EH (cell line): ENCODE measurements at places on chromosomes 12 and 14.

DNA sequence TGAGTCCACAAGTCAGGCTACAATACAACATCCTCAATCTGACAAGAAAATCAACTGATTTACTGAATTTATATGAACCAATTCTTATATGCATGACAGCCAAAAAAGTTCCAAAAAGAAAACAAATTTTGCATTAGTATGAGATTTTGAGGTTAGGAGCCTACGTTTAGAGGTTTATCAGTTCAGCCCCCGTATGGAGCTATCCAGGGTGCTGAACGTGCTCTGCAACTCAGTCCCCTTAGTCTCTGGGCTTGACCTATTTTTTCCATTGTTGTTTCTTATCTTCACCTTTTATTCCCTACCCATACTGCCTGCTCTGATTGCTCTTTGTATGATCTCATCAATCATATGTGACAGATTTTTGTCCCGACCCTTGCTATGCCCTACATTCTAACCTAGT, 693.0 kb downstream of the NRXN3 start:
- peak; percentile 55 for DNase-seq

GRCh38 chr12:16062611-16063010, 151.5 kb downstream of the DERA start:
- DNase-seq, result no peak

- DNase-seq, result no peak
Observed at GRCh38 chr12:53798575-53798974, 46.8 kb upstream of the CISTR start.

DNA sequence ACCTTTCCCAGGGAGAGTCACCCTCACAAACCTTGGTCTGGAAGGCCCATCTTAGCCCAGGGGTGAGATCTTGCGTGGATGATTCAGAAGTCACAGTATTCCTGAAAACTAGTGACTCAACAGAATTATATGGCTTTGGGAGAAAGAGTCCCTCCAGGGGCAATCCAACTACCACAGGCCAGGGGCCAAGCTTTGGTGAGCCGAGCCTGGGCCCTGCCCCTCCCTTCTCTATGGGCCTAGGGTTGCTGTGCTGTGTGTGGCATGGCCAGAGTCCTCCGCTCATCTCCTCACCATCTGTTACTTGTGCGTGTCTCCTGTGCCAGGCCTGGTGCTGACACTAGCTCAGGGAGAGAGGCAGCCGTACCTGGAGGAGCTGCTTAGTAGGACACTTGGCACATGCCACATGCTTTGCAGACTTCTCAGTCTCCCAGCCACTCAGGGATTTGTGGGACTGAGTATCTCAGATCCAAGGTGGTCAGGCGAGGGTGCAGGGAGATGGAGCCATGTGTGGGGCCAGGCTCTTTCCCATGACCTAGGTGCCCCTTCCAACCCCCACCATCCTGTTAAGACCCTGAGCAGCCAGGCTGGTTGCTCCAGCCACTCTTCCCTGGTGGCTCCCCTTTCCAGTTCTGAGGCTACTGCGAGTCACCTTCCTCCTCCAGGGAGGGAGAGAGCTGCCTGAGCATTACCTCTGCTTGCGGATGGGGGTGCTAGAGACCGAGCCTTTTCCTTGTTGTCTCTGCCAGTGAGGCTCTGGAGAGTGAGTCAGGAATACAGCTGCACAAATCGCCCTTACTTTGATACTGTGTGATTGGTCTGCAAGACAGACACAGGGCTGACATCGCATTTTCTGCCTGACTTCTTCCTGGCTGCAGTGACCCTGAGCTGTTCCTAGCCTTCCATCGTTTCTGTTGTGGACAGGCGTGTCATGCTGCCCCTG, 94.1 kb downstream of the SLC25A47 start:
- DNase-seq, result peak; percentile 94

- peak; percentile 41 for DNase-seq
Observed at GRCh38 chr12:15527201-15528080, 205.1 kb downstream of the PTPRO start.

DNA sequence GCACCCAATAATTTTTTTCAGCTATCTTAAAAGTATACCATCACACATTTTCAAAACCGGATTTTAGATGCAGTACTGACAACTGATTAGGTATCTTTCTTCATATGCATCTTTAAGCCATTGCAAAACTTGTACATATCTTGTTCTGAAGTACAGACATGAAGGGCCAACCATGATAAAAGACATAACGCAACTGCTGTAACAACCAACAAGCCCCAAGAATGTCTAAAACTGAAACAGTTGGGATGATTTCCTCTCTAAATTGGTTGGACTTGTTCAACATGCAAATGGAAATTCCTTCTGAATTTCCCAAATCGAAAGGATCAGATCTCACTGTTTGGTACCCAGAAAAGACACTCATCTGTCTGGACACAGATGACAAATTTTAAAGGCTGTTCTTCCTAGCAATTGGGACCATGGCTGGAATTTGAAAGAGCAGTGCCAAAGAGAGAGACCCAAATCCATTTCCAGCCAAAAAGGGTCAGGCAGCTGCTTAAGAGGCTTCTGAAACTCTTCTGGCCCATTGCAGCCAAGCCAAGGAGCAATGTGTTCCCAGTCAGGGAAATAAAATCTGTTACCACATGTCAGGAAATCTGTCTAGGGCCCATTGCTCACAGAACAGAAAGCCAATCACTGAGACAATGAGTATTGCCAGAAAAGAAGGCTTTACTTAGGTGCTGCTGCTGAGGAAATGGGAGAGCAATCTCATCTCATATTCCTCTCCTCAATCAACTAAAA, 1122.4 kb upstream of the USP15 start:
- DNase-seq, result no peak

GRCh38 chr12:101782273-101782731, 43.0 kb upstream of the SYCP3 start:
- DNase-seq, result peak; percentile 53

GRCh38 chr12:130127532-130127911, 34.7 kb upstream of the FZD10 start:
- DNase-seq, result no peak

- no peak for DNase-seq
Observed at GRCh38 chr14:87443039-87443438, 549.9 kb downstream of the GALC start.

GRCh38 chr12:32024884-32025592, 65.8 kb downstream of the RESF1 start:
- no peak for DNase-seq

DNA sequence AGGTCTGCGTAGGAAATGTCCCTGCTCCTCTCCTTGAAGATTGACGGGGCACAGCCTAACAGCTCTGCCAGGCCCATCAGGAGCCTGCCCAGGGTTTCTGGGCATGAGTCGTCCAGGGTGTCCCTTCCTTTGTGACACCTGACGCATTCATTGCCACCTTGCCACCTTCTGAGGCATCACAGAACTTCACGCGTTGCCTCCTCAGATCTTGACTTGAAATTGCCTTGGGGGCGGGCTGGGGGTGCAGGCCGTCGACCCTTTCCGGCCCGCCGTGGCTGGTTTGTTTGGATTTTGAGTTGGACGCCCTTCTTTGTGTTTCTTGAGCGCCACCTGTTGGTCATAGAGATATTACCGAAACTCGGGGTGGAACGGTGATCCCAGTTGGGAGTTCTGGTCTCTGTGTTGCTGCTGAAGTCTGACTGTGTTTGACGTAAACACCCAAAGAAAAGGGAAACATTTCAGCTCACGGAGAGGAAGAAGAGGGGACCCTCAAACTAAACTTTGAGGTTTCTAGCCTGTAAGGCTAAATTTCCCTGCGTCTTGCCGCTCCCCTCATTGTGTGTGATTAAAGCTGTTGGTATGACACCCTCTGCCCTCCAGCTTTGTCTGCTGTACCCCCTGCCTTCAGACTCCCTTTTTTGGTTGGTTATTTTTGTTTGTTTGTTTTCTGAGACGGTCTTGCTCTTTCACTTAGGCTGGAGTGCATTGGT, 44.6 kb downstream of the MLXIP start:
- DNase-seq, result peak; percentile 73

DNA sequence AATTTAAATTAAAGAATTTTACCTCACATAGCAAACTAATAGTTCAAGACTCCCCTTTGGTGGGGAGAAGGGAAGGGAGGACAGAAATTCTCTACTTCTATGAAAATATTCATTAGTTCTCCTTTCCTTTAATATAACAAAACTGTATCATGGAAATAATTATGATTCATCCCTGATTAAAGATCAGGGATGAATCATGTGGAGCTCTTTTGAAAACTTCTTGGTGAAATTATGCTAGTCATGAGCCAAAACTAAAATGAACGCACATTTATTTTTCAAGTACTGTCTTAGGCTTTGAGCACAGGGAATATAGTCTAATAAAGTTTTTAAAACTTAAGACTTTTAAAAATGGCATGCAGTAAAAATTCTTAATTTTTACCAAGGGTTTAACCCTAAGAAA, 17.1 kb downstream of the TMBIM4 start:
- DNase-seq, result peak; percentile 46

DNA sequence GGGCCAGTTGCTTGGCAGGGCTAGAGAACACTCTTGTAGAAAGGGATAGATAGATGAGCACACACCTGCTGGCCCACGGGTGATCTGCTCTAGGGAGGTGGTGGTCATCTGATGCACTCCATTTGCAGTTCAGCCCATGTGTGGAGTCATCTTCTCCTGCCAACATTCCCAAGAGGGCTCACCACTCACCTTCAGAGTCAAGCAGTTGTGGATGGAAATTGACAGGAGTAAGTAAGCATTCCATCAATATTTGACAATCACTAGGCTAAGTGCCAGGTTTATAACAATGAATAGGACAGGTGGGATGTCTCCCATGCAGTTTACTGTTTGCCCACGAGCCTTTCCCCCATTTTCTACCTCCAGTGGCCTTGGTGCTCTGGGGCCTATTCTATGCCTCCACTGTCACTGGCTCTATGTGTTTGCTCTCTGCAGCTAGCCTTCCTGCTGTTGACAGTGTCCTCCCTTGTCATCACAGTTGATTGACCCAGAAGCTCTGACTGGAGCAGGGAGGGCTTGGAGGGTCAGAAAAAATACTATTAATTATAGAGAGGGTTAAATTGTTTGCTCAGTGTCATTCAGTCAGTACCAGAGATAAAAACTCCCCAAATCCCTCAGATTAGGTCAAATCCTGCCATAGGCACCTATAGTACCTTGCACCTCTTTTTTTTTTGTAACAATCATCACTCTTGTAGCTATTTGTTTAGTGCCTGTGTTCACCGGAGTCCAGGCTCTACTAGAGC, 134.6 kb upstream of the PZP start:
- DNase-seq, result no peak

- no peak for DNase-seq
Observed at GRCh38 chr14:33315721-33316120, 377.0 kb downstream of the NPAS3 start.

DNA sequence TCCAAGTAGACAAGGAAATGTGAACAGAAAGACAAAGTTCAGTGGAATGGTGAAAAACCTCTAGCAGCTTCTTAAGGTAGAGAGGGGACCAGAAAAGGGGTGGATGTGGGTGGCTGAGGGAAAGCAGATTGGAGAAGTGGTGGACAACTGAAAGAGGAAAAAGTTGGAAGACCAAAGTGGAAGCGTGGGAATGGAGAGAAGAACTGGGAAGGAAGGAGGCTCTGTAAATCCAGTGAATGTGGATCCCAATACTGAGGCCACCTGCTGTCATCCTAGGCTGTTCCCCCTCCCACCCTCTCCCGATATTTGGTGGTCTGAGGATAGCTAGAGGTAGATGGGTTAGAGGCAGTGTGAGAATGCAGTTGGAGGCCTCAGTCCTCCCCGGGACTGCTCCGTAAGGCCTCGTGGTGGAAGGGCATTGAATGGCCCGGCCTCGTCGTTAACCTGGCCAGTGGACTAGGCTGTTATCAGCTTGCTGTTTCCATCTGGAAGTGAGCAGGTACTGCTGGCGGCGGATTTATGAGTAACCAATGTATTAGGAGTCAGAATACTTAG, 822 bp upstream of the POU6F1 start:
- no peak for DNase-seq

DNA sequence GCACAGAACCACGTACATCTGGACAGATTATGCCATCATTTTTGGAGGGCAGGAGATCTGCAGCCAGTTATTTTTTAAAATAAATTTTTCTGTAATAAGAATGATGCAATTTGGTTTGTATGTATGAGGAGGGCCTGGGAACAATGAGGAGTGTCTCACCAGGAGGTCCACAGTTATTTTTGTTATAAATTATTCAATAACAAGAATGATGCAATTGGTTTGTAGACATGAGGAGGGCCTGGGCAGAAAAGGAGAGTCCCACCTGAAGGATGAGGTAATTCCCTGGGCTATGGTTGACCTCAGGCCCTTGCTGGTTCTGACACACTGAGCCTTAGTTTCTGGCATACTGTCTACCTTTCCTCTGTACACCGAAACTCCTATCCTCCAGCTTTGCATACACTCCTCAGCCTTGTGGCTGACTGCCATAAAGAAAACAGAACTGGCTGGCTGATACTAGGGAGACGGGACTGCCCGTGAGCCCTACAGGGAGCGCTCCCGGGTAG, 9.0 kb upstream of the DCD start:
- DNase-seq, result no peak

GRCh38 chr12:1870998-1871917, 47.2 kb downstream of the CACNA2D4 start:
- DNase-seq, result no peak

DNA sequence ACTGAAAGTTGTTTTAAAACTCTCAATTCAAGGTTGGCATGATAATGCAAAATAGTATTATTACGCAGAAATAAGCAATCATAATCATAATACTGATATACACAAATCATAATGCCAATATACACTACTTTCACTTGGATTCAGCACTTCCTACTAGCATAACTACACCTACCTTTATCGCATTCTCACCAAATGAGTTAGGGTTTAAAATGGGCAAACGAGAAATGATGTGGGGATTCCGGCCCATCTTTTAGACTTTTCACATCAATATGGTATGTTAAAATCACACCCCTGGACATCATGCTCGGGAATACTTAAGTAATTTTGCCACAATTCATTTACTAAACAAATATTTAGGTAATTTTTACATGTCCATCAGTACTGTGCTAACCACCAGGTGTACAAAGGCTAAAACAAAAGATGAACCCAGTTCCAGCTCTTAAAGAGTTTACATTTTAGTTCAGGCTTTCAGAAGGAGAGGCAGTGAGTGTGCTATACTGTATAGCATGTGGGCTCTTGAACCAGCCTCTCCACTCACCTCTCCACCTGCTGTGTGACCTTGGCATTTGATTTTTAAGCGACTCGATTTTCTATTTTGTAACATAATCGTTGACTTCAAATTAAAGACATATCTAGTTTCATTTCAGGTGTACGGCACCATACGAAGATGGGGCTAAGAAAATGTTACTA, 1.1 kb upstream of the USP15 start:
- DNase-seq, result no peak

DNA sequence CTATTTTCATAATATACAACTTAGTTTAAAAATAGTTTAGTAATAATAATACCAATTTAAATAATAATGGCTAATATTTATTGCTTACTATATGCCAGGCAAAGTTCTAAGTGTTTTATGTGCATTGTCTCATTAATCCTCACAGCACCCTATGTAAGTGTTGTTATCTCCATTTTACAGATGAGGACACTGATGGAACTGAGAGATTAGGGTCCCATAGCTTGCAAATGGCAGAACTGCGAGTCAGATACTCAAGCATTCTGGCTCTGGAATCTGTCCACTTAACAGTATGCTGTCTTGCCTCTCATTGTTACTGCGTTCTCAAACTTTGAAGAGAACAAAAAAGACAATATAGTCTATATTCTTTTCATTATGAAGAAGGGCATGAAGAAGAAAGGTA, 19.0 kb downstream of the AP5M1 start:
- peak; percentile 14 for DNase-seq

- DNase-seq, result no peak
Observed at GRCh38 chr12:119505001-119505400, 88.6 kb upstream of the TMEM233 start.
